Heart right ventricle (tissue), 16 donors: ENCODE measurements at places on chromosomes 1 and 21. TPM values are rescaled to one million over a fixed set of nuclear protein-coding genes. Genes with fewer than 3 reads are reported as not detected.
A peak's percentile ranks its signal among the peaks of the same experiment; 100 is the strongest.

Gene S100A7
- total RNA-seq: not detected

Gene PRDM2
- 53.3 TPM for total RNA-seq

Gene HPDL
- total RNA-seq: 0.17 TPM

Gene LRRC38
- total RNA-seq: 0.26 TPM

Gene TNFSF4
- 1.3 TPM for total RNA-seq

Gene RGS5
- total RNA-seq: 120 TPM

Gene C1orf56
- total RNA-seq: 10.3 TPM

Gene OR14A16
- total RNA-seq: not detected

Gene XCL2
- total RNA-seq: not detected

Gene TIE1
- total RNA-seq: 24.5 TPM

Gene NHLH2
- total RNA-seq: not detected

Gene DPH5
- 38.9 TPM for total RNA-seq

Gene ZYG11B
- total RNA-seq: 61.6 TPM

Gene PRKAA2
- total RNA-seq: 71.8 TPM

- H3K36me3 ChIP-seq: no peaks in the 10 kb centered on the region
- no peak for DNase-seq
- H3K4me1 ChIP-seq: no peaks in the 10 kb centered on the region
- H3K27ac ChIP-seq: no peak overlapping the region
Measured at GRCh38 chr1:102851616-102852015, 256.7 kb downstream of the COL11A1 start.

- H3K27ac ChIP-seq: no peak overlapping the region
- H3K27me3 ChIP-seq: no peaks in the 10 kb centered on the region
- peaks cover 7% of the 10 kb centered on the region for H3K4me1 ChIP-seq
- H3K36me3 ChIP-seq: peaks cover 55% of the 10 kb centered on the region
- DNase-seq: no peak
Measured at GRCh38 chr1:26434161-26434752, 2.1 kb downstream of the DHDDS start.

GRCh38 chr1:155064111-155064831 lies 731 bp downstream of the EFNA4 start:
- peak overlapping the region; percentile 94 for H3K4me3 ChIP-seq
- no peak for DNase-seq

- H3K36me3 ChIP-seq: no peaks in the 10 kb centered on the region
- H3K4me3 ChIP-seq: no peak overlapping the region
- H3K27ac ChIP-seq: no peak overlapping the region
Measured at GRCh38 chr1:32757213-32757895, 54.8 kb upstream of the SYNC start.

DNA sequence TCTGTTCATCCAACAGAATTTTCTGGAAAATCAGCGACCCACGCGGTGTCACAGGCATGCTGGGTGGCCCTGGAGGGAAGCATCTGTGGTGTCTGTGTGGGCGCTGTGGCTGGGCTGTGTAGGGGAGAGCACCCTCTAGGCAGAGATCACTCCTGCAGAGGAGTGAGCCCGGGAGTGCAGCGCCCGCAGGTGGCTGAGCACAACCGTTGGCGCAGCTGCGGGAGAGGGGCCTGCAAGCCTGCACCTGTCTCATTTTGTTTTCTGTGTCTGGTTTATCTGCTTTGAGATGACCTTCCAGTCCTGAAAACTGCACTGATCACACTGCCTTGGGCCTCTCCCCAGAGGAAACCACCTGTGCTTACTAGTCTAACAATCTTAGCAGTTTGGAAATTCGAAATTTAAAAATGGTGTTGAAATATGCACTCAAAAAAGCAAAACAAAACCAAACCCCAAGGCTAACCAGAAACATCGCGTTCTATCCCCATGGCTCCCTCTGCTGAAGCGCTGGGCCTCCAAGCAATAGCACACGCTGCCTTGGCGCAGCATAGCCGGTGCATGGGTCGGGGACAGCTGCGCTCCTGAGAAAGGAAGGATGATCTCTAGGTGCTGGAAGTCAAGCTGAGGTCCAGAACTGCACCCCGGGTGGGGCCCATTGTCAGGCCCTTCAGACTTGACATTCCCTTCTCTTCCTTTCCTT lies 4.8 kb downstream of the FAM3B start:
- H3K4me3 ChIP-seq: no peak overlapping the region
- H3K27me3 ChIP-seq: peaks cover 38% of the 10 kb centered on the region
- peaks cover 7% of the 10 kb centered on the region for H3K4me1 ChIP-seq
- H3K27ac ChIP-seq: no peak overlapping the region

DNA sequence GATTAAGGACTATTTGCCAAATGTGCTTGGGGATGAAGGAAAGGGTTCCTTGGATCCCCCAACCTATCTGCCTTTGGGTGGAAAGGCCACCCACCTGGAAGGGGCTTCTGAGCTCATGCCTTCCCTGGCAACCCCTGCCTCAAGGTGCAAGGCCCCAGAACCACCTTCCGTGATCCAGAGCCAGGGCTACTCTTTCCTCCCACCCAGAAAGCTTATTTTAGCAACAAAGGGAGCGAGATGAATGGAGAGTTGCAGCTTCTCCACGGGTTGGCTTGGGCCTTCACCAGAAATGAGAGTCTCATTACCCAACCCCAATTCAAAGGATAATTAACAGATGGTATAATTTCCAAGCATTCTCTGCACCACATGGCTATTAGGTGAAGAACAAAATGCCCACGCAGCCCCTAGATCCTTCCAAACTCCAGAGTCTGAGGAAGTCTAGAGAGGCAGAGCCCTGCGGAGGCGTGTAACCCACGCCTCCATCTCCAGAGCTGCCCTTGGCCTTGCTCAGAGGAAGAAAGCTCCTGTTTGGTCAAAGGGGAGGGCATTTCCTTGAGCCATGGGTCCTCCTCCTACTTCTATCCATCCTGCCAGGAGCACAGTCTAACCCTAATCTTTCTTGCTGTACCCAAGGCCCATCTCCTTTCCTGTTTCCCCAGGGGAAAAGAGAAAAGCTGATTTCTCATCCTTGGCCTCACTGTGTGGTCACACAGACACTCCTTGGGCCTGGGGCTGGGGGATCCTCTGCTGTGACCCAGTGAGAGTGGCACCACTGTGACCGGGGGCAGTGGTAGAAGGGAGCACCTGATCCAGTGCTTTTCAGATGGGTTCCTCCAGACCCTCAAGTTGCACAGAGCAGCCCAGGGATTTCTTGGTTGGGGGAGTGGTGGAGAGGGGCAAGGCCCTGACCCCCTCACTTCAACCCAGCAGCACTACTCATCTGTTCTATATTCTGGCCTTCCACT lies 1.7 kb upstream of the CELSR2 start:
- DNase-seq: no peak
- H3K27ac ChIP-seq: no peak overlapping the region
- H3K4me3 ChIP-seq: no peak overlapping the region
- peaks cover 10% of the 10 kb centered on the region for H3K4me1 ChIP-seq

DNA sequence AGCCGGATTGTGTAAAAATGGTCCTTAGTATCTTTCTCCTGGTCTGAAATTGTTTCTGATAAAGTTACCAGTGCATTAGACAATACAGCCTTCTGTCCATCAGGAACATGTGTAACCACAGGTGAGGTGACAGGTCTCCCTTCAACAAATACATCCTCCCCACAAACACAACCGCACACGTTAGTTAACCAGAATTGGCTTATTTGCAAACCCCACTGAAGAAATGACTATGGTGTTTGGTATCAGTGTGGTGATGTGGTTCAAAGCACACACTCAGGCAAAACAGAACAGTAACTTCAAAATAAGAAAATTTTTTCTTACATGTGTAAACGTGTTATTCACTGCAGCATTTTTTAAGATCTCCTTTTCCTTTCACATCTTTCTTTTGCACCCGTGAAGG lies 517.2 kb upstream of the NR5A2 start:
- H3K27ac ChIP-seq: no peak overlapping the region
- no peak overlapping the region for H3K4me3 ChIP-seq
- no peaks in the 10 kb centered on the region for H3K27me3 ChIP-seq
- DNase-seq: no peak

DNA sequence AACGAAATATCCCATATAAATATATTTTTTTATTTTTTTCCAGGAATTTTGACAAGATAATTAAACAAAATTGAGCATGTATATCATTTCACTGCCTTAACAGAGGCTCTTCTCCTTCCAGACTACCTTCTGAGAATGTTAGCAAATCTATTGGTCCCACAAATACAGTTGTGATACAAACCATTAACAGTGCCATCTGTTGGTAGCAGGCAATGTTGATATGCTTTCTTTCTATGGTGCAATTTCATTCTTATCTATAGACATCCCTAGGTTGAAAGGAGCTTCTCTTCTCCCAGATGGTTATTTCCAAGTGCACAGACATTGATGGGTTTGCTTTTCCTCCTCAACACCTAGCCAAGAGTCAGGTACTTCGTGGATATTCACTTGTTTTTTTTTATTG lies 303.6 kb downstream of the USH2A start:
- no peaks in the 10 kb centered on the region for H3K36me3 ChIP-seq
- no peaks in the 10 kb centered on the region for H3K27me3 ChIP-seq
- H3K4me1 ChIP-seq: no peaks in the 10 kb centered on the region
- H3K27ac ChIP-seq: no peak overlapping the region

DNA sequence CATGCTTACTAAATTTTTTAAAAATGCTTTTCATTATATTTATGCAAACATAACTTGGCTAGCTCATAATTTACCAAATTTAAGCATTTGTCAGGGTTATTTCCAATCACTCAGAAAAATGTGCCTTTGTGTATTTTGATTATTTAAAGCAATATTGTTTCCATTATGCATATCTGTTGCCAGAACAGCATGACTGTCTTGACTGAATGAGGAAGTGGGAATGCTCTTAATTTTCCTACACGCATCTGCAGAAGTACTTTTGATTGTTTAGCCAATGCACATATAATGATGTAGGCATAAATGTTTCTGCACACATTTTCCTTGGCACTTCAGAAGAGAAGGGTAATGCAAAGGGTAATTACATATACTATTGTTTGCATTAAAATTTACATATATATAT lies 92.5 kb upstream of the ADGRL2 start:
- H3K36me3 ChIP-seq: no peaks in the 10 kb centered on the region
- H3K4me3 ChIP-seq: no peak overlapping the region
- DNase-seq: no peak
- no peak overlapping the region for H3K27ac ChIP-seq

- DNase-seq: no peak
- no peaks in the 10 kb centered on the region for H3K36me3 ChIP-seq
- H3K4me3 ChIP-seq: no peak overlapping the region
- no peaks in the 10 kb centered on the region for H3K4me1 ChIP-seq
- H3K27ac ChIP-seq: no peak overlapping the region
Measured at GRCh38 chr1:47764461-47765046, 232.6 kb downstream of the TRABD2B start.

DNA sequence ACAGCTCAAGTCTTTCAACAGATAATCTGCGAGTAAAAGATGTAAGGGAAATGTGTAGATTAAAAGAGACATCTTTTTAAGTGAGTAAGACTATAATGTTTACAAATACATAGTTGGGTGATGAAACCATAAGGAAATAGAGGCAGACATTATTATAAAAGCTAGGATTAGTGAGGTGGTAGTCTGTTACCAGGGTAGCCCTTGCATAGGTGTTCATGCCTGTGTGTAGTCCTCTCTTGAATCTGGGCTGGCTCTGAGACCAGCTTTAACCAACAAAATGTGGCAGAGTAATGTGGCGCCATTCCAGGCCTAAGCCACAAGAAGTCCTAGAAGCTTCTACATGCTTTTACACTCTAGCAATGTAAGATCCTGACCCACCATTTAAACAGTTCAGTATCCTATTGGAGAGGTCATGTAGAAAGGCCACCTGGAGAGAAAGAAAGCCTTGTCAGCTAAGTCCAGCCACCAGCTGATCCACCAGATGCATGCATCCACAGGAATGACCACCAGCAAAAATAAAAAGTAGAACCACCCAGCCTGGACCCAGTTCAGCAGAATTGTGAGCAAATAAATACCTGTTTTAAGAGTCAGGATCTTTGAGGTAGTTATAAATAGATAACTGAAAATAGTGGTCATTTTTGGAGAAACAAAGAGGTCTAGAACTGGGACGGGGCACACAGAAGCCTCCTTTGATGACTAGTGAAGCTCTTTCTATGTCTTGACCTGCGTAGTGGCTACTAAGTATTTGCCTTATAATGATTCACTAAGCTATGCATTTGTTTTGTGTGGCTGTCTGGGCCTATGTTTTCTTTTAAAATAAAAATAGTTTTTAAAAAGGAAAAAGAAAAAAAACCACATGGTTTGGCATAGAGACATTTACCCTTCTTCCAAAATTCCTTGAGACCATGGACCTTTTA lies 8.1 kb downstream of the NIBAN1 start:
- H3K4me1 ChIP-seq: peaks cover 10% of the 10 kb centered on the region
- no peak overlapping the region for H3K4me3 ChIP-seq
- peaks cover 32% of the 10 kb centered on the region for H3K36me3 ChIP-seq
- no peaks in the 10 kb centered on the region for H3K27me3 ChIP-seq

- H3K27ac ChIP-seq: no peak overlapping the region
- no peaks in the 10 kb centered on the region for H3K36me3 ChIP-seq
- no peak overlapping the region for H3K4me3 ChIP-seq
- H3K27me3 ChIP-seq: no peaks in the 10 kb centered on the region
- H3K4me1 ChIP-seq: no peaks in the 10 kb centered on the region
Measured at GRCh38 chr1:40929155-40929554, 50.3 kb upstream of the CTPS1 start.

DNA sequence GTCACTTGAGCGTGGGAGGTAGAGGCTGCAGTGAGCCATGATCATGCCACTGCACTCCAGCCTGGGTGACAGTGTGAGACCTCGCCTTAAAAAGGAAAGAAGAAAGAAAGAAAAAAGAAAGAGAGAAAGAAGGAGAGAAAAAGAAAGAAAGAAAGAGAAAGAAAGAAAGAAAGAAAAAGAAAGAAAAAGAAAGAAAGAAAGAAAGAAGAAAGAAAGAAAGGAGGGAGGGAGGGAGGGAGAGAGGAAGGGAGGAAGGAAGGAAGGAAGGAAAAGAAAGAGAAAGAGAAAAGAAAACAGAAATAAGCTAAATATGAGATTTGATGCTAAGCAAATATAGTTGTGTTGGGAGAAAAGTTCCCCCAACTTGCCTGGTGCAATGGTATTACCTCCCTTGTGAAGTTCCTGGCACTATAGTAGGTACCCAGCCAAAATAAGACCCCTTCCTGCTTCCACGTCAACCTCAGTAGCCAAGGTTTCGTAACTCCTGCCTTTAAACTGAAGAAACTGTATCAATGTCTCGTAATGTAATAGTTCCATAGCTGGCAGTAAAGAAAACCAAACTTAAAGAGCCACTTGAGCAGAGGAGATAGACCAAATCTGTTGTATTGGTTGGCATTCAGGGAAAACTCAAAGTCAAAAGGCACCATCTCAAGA lies 88.1 kb upstream of the HNRNPU start:
- H3K27ac ChIP-seq: no peak overlapping the region
- no peaks in the 10 kb centered on the region for H3K27me3 ChIP-seq

DNA sequence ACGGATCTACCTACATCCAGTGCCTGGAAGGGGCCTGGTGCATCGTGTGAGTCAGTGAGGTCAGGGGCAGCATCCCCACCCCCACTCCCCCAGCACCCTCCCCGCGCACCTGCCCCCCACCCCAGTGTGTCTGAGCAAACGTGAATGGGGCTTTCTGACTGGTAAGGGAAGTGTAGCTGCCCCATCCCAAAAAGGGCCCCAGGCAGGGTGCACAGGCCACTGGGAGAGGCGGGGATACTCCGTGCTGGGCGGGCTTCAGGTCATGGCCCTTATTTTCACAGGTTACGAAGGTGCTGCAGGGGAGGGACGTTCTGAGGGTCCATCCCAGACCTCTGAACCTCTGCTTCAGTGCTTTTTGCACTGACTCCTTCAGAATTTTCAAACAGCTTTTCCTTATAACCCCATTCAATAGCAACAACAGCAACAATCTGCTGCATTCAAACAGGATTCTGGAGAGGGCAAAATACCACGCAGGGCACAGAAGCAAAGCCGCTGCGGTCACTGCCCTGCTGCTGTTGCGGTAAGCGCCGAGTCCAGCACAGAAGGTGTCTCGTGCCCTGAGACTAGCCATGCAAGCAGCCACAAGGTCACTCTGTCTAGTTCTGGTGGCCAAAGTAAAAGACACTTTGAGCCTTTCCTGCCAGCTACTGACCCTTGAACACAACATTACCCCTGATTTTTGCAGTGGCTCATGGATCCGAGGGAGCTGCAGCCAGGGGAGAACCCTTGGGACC lies 10.3 kb downstream of the TTC34 start:
- no peak for DNase-seq
- H3K27me3 ChIP-seq: peaks cover 62% of the 10 kb centered on the region
- H3K36me3 ChIP-seq: no peaks in the 10 kb centered on the region
